ENCODE measurements at places on chromosomes 13 and 19.

- peak; percentile 62 for DNase-seq
These were observed 349.1 kb downstream of the LIG4 start for GRCh38 chr13:107866032-107866940.

GRCh38 chr19:19628501-19629134 is 598 bp upstream of the LPAR2 start:
- peak; percentile 81 for DNase-seq

GRCh38 chr19:48372904-48373303 is 8.7 kb downstream of the SYNGR4 start:
- no peak for DNase-seq

DNA sequence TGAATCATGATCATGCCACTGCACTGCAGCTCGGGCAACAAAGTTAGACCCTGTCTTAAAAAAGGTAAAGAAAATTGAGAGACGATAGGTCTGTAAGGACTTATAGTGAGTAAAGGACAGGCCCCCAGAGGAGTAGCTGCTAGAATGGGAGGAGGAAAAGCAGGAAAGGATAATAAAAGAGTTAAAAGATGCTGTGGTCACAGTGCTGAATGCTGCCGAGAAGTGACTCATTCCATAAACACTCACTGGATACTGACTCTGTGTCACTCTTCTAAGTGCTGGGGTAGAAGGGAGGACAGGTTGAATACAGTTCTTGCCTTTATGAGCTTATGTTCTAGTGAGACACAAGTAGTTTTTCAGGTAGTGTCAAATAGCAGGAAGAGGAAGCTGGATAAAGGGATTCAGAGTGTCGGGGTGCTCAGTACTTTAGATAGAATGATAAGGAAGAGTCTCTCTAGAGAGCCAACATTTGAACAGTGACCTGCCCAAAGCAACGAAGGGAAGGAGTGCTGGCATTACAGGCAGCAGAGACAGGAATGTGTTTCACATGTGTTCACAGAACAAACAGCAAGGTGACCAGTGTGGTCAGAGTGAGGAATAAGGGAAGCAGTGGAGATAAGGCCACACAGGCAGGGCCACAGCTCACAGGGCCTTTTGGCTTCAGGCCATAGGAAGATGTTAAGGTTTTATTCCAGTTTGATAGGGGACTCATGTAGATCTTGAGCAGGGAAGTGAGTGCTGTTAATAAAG is 1240.5 kb downstream of the UQCRFS1 start:
- peak; percentile 90 for DNase-seq

- DNase-seq, result no peak
These were observed 18.9 kb downstream of the TGFB1 start for GRCh38 chr19:41334793-41335192.

GRCh38 chr13:46953941-46954340 is 57.1 kb upstream of the HTR2A start:
- no peak for DNase-seq

GRCh38 chr13:30340331-30341250 is 33.2 kb upstream of the KATNAL1 start:
- DNase-seq, result peak; percentile 92
